ENCODE measurements at places on chromosomes 7 and 10. TPM values are rescaled to one million over a fixed set of nuclear protein-coding genes. Genes with fewer than 3 reads are reported as not detected.

Gene DYNC1I1
- total RNA-seq, result not detected

DNA sequence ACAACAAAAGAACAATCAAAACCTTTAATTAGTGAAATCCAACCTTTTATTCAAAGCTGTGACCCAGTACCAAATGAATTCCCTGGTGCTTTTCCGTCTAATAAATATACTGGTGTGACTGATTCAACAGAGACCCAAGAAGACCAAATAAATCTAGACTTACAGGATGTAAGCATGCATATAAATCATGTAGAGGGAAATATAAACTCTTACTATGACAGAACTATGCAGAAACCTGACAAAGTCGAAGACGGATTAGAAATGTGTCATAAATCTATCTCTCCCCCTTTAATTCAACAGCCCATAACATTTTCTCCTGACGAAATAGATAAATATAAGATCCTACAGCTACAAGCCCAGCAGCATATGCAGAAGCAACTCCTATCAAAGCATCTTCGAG is 540.6 kb upstream of the TEX47 start:
- DNase-seq, result no peak

DNA sequence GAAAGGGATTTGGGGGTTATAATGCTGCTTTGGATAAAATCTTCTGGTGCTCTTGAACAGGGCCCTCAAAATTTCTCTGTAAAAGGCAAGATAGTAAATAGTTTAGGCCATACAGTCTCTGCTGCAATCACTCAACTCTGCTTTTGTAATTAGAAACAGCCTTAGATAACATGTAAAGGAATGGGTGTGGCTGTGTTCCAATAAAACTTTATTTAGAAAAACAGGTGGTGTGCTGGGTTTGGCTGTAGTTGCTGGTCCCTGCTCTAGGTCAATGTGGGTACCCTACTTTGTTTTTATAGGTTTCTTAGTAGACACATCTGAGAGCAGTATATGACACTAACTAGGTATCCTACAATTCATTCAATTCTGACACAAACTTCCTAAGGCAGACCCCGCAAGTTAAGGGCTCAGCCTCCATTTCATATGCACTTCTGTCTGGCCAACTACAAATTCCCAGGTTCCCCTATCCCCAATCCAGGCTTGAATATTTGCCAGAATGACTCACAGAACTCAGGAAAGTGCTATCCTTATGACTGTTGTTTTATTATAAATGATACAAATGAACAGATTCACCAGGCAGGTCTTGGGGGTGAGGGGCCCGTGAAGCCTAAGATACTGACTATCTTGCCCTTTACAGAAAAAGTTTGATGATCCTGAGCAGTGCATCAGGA is 349.9 kb downstream of the RPS24 start:
- DNase-seq, result no peak

Gene FFAR4
- not detected for total RNA-seq

GRCh38 chr7:70694434-70694970 is 437.4 kb upstream of the GALNT17 start:
- peak; percentile 42 for DNase-seq

Gene WIPF3
- not detected for total RNA-seq

GRCh38 chr7:101303102-101303701 is 18.4 kb downstream of the IFT22 start:
- DNase-seq, result no peak

Gene ASIC3
- 4.8 TPM for total RNA-seq

Gene CEP41
- 5.9 TPM for total RNA-seq

GRCh38 chr10:29535778-29536453 is 98.9 kb downstream of the SVIL start:
- no peak for DNase-seq

GRCh38 chr7:30349170-30349569 is 64.8 kb downstream of the ZNRF2 start:
- no peak for DNase-seq

- no peak for DNase-seq
These were observed 344.7 kb downstream of the NEBL start for GRCh38 chr10:20552382-20552781.

DNA sequence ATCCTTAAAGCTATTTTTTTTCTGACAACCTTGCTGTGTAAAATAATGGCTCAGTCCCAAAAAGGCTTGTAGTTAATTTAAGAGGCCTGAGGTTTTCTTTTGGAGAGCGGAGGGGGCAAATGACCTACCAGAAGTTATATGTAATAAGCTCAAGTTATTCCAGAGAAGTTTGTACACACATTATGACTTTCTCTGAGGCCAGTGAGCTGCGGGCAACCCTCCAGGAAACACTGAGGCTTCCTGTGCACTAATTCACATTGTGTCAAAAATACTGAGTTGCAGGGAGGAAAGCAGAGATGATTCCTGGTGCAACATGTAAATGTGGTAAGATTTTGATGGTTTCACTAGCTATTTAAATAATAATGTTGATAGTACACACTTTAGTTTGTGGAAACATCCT is 188.6 kb downstream of the DIP2C start:
- no peak for DNase-seq

DNA sequence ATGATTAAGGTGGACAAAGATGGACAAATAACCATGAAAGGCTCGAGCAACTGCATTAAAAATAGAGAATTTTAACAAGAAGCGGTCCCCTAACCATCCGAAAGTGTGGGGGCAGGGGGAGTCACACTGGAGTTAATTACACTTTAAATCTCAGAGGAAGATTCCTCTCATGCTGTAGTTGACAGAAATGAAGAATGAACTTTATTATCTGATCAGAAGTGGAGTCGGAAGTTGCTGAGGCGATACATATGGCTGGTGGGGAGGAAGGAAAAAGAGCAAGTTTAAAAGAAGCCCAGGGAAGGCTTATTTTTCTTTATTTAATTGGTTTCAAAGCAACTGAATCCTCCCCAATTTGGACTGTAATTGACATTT is 102.3 kb upstream of the FAM171A1 start:
- DNase-seq, result no peak

DNA sequence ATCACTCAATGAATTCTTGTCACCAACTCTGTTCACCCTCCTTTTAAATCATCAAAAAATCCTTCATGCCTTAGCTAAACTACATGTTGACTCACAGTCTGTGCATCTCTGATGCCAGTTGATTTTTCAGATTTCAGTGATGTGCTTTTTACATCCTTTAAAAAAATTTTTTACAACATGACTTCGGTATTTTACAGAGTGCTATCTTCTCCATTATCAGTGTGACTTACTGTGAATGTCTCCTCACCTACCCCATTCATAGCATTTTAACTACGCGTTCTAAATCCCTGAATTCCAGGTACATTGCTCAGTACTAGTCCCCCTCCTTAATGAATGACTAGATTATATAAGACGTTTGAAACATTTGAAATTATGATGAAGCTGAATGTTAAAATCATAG is 98.7 kb downstream of the DNAH11 start:
- no peak for DNase-seq

Gene AUTS2
- total RNA-seq, result 37.4 TPM

Gene RBP4
- not detected for total RNA-seq

- DNase-seq, result no peak
These were observed 303.5 kb downstream of the PTPRN2 start for GRCh38 chr7:158284121-158284520.

Gene NPSR1
- total RNA-seq, result not detected

Gene ELMO1
- 177 TPM for total RNA-seq

Gene HGF
- total RNA-seq, result not detected

DNA sequence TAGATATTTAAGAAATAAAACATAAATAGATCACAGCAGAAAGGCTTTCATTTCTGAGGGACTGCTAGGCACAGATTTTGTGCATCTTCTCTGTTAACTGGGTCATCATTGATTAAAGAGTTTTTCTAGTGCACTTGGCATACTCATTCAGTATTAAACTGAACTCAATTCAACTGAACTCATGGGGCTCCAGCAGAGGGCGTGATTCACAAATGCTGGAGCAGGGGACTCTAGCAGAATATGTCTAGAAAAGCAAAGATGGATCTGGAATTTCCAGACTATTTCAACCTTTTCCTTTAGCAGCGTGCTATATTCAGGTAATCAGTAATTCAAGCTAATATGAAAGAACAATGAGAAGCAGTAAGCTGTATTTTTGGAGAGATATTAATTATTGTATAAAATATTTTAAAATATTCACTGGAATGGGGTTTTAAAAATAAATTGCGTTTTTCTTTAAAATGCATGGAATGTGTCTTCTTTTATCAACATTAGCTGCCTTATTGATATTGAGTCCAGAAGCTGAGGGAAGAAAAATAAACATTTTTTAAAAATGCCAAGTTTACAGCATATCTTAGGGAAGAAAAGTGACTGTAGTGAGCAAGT is 296.8 kb upstream of the CACNA2D1 start:
- DNase-seq, result no peak

Gene NUDT13
- 4.5 TPM for total RNA-seq

DNA sequence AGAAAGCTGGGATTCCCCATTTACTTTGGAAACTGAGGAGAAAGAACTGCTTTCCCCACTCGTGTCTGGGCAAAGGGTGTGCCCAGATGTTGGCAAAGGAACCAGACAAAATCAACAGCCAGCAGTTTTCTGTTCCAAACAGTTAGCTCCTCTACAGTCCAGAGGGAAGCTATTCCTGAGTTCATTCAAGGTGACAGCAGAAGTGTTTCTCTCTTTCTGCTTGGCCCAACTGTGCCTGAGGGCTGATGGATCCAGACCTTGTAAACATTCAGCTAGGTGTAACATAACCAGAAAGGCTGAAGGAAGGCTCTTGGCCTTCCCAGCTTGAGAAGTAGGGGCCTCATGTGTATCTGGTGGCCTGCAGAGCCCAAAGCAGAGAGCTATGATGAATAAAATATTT is 7.0 kb upstream of the ALDH18A1 start:
- no peak for DNase-seq

- no peak for DNase-seq
These were observed 834 bp downstream of the TAC1 start for GRCh38 chr7:97732565-97733275.

DNA sequence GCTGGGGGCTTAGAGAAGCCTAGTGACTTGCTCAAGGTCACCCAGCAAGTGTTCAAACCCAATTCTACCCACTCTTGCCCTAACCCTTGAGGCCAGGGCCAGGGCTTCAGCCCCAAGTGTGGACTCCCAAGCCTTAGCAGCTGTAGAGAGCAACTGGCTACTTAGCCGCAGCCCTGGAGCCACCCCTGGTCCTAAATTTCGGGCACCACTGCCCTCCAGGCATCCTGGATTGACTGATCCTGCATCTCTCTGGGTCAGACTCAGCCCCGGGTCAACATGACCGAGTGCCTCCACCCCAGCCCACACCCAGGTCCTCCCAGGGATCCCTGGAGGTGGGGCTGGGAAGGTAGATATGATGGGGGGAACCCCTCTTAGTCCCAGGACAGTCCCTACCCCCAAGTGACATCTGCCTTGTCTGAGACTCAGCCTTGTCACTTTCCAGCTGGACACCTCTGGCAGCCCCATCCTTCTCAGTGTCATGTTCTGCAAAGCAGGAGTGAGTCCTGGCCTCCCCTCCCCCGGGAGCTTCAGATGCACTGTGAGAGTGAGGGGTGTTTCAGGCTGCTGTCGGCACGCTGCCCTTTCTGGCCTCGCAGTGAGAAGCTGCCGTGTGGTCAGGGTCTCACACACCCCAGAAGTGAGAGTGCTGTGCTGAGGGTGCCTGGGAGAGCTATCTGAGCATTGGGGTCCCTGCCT is 89.8 kb downstream of the ZMIZ1 start:
- DNase-seq, result no peak

GRCh38 chr7:139648941-139649425 is 125.5 kb downstream of the CLEC2L start:
- peak; percentile 51 for DNase-seq

DNA sequence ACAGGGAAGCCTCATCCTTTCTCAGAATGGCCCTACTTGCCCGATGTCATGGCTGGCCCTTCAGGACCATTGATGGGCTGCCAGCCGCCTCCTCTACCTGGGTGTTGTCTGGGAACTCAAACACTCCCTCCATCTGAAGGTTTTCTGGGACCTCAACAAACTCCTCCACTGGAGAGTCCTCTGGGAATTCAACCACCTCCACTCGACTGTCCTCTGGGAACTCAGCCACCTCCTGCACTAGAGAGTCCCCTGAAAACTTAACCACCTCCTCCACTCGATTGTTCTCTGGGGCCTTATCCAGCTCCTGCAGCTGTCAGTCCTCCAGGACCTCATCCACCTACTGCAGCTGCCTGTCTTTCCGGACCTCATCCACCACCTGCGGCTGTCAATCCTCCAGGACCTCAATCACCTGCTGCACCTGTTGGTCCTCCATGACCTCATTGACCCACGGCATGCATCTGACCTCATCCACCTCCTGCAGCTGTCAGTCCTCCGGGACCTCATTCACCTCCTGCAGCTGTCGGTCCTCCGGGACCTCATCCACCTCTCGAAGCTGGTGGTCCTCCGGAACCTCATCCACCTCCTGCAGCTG is 37.1 kb downstream of the MAT1A start:
- no peak for DNase-seq

DNA sequence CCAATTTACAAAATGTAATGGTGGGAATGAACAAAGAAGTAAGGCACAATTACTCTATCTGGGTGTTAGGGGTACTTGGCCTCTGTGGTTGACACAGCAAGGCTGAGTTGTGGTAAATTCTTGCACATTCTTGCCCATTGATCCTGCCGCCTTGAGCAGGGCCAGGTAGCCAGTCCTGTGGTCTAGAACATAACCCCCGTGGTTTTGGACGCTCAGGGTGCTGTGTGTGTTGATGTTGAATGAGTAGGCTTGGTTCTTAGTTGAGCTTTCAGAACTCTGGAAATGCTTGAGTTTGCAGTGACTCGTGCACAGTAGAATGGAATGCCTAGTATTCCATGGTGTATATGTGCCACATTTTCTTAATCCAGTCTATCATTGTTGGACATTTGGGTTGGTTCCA is 42.3 kb upstream of the CDHR3 start:
- DNase-seq, result no peak

Gene FOXP2
- total RNA-seq, result not detected

- DNase-seq, result no peak
These were observed 93.1 kb downstream of the ATE1 start for GRCh38 chr10:121834757-121835156.

Gene C10orf105
- not detected for total RNA-seq

Gene SUGCT
- 2.6 TPM for total RNA-seq

Gene NUP205
- total RNA-seq, result 70.3 TPM

- peak; percentile 43 for DNase-seq
These were observed 208.4 kb upstream of the KLF14 start for GRCh38 chr7:130942211-130942964.

DNA sequence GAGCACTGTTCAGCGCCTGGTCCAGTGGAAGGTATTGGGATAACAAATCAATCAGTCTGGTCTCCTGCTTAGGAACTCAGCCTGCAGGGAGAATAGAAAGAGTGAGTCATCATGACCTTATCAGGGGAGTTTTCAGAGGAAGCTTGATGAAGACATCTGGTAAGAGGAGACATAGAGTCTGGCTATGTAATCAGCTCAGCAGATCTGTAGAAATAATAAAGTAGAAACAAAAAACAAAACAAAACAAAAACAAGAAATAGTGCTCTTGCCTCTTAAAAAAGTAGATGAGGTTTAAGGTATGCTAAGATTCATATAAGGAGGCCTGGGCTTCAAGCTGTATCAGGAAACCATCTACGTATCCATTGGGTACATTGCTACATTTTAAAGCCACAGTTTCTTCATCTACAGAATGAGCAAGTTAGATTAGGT is 14.4 kb downstream of the TAS2R41 start:
- no peak for DNase-seq

All from B cell (primary cell).